ENCODE measurements at places on chromosomes 1 and 21.

DNA sequence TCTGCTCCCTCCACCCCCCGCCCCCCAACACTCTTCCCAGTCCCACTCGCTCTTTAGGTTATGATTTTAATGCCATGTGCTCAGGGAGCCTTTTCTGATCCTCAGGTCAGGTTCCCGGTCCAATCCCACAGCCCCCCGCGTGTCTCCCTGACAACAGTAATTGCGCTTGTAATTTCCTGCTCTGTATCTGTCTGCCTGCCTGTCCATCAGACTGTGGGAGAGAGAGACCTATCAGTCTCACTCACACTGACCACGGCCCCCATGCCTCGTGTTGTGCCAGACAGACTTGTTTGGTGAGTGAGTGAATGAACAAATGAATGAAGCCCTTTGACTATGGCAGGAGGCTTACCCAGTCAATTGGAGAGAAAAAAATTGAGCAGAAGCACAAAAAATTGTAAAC lies 50.8 kb upstream of the ECE1 start:
- DNase-seq = no peak

GRCh38 chr1:34842952-34843371 lies 16.6 kb downstream of the SMIM12 start:
- no peak for DNase-seq

GRCh38 chr1:12052008-12052573 lies 11.0 kb upstream of the TNFRSF8 start:
- DNase-seq = peak; percentile 17

- peak; percentile 71 for DNase-seq
Observed at GRCh38 chr1:2148691-2149090, 45.9 kb downstream of the FAAP20 start.

- DNase-seq = no peak
Observed at GRCh38 chr1:171139890-171140289, 45.2 kb upstream of the FMO2 start.

DNA sequence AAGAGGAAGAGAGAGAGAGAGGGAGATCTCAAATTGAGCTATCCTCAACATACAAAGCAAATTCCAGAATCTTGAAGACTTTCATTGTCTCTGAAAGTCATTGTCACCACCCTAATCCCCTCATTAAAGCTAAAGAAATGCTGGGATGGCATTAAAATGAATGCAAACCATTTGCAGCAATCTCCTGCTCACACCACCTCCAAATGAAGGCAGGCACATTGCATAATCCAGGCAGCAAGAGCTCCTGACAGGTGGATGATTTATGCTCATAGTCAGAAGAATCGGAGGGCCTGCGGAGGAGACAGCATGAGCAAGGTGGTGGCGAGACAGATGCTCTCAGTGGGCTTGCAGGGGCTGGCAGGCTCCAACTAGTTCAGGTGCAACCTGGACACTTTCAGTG lies 90.2 kb downstream of the ESRRG start:
- no peak for DNase-seq

DNA sequence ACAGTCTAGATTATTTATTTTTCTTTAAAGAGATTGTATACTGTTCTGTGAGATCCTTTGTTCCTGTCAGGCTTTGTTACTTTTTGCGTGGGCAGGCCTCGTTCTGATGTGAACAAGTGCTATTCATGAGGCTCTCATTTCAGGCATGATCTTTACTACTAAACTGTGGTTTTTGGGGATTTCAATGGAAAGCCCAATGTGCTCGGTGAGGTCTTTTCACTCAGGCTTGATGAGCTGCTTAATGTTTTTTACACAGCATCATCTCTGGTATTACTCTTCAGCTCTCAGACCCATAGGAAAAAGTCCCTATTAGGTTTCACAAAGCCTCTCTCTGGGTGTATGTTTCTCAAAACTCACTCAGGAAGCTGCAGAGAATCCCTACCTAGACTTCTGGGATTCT lies 419.4 kb downstream of the GPATCH2 start:
- no peak for DNase-seq

- no peak for DNase-seq
Observed at GRCh38 chr1:168509210-168509609, 34.6 kb downstream of the XCL2 start.

GRCh38 chr21:43922949-43923348 lies 57.9 kb downstream of the AGPAT3 start:
- no peak for DNase-seq

GRCh38 chr1:100627936-100628335 lies 90.0 kb downstream of the GPR88 start:
- DNase-seq = no peak

GRCh38 chr1:212415107-212415841 lies 588 bp upstream of the PACC1 start:
- DNase-seq = no peak

GRCh38 chr1:185598332-185598731 lies 135.9 kb upstream of the HMCN1 start:
- no peak for DNase-seq

DNA sequence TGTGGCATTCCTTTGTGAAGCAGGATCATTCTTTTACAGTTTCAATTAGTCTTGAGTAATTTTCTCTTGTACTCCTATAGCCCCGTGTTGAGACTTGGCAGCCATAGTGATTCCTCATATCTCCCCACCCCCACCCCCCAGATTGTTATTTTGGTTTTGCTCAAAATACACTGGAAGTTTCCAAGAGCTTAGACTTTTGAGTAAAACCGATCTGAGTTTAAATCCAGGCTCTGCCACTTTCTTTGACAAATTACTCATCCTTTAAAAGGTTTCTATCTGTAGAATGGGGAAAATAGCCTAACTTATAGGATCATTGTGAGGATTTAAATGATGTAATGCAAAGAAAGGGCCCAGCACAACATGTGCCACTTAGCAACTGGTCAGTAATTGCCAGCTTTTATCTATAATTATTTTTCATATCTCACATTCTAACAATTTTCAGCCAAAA lies 53.1 kb upstream of the RC3H1 start:
- no peak for DNase-seq
